ENCODE measurements at places on chromosomes 16 and 17.
A peak's percentile ranks its signal among the peaks of the same experiment; 100 is the strongest.

DNA sequence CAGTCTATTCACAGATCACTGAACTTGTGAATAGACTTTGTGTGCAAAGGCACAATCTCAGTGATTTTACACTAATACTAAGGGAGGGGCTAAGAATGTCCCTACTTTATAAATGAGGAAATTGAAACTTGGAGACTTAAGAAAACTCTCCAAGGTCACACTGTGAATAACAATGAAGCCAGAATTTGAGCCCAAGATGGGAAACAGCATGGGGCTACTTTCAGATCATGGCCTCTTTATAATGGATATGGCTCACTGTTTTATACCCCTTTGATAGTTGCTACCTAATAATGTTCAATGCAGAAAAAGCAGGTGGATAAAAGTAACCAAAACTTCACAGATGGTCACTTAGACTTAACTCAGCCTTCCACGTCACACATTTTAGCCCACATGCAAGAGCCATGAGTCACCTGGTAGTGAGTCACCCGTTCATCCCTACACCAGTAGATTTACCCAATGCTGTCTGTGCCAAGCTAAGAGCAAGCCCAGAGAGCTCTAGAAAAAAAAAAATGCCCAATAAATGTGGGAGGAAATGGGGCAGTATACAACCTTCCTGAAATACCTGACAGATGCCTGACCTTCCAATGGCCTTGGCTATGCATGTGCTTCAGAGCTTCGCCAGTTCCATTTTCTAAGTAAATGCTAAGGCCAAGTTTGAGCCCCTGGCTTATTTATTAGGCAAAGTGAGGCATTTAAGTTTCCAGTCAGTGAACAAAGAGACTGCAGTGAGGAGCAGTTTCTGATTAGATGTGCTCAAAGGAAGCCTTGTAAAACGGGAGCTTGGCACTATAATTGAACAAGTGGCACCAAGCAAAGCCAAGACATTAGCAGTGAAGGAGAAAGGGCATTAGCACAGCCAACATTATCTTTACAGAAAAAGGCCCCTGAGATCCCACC lies 219.7 kb downstream of the TMEM114 start:
- no peak for DNase-seq

DNA sequence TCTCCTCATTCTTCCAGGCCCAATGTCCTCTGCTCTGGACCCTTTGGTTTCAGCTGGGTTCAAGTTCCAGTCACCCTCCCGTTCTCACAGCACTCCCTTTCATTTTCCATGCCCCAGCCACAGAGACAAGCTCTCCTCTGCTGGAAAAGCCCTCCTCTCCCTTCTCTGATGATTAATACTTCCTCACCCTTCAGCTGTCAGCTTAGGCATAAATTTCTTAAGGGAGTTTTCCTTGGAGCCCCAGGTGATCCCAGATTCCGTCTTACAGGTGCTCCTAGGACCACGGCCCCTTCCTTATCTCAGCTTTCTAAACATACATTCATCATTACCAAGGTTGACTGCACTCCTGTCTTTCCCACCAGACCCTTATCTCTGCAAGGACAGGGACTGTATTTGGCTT lies 10.4 kb downstream of the CHAD start:
- DNase-seq, result no peak

- DNase-seq, result no peak
Observed at GRCh38 chr17:30160419-30161172, 44.0 kb downstream of the NSRP1 start.

DNA sequence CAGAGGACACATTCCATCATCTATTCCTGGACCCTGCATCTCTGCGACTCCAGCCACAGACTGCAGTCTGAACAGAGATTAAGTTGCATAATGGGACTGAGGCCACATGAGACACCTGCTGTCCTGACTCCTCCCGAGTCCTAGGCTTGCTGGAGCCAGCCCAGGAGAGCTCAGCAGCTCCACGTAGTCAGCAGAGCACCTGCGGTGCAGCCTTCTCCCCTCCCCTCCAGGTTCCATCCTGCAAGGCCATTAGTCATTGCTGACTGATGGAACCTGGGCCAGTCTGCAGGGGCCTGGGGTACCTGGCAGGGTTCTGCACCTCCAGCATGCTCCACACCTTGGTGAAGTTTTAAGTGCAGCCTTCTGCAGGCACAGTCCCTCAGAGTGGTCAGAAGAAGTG lies 76.7 kb downstream of the PLD6 start:
- no peak for DNase-seq

DNA sequence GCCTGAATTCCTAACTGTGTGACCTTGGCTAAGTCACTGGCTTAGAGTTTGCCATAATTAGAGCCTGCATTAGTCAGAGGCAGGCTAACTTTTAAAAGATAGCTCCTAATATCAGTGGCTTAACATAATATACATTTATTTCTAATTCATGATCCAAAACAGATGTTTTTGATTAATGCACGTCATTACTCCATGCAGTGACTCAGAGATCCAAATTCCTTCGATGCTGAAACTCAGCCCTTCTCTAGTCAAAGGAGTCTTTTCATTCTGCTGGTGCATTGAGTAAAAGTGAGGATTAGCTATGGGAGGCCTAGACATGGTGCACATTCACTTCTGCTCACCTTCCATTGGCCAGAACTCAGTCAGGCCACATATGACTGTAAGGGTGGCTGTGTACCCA lies 49.8 kb downstream of the IRX3 start:
- DNase-seq, result no peak

GRCh38 chr16:85029981-85030401 lies 2.4 kb downstream of the KIAA0513 start:
- no peak for DNase-seq

- no peak for DNase-seq
Observed at GRCh38 chr16:88892065-88892464, 25.6 kb upstream of the PABPN1L start.

- DNase-seq, result no peak
Observed at GRCh38 chr17:13541032-13541480, 60.7 kb downstream of the HS3ST3A1 start.

DNA sequence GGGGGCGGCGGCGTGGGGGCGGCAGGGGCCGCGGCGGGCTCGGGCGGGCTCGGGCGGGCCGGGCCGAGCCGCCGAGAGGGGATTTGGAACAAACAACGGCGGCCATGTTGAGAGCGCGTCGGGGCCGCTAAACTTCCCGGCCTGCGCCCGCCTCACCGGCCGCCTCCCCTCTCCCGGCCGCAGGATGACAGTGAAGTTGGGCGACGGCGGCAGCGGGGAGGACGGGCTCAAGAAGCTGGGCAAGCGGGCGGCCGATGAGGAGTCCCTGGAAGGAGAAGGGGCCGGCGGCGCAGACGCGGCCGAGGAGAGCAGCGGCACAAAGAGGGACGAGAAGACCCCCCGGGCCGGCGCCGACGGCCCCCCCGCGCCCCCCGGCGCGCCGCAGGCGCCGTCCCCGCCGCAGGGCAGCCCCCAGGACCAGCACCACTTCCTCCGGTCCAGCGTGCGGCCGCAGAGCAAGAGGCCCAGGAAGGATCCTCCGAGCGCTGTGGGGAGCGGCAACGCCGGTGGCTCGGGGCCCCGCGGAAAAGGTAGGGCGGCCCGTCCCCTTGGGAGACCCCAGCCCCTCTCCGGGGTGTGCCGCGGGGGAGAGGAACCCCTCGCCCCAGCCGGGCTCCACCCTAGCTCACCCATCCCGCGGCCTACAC lies 2.4 kb downstream of the CRAMP1 start:
- DNase-seq, result no peak

GRCh38 chr17:44990994-44991393 lies 22.9 kb upstream of the C1QL1 start:
- no peak for DNase-seq

- DNase-seq, result no peak
Observed at GRCh38 chr17:57107498-57108101, 22.6 kb downstream of the AKAP1 start.

- DNase-seq, result peak; percentile 16
Observed at GRCh38 chr16:57667526-57668262, 412 bp upstream of the ADGRG3 start.

DNA sequence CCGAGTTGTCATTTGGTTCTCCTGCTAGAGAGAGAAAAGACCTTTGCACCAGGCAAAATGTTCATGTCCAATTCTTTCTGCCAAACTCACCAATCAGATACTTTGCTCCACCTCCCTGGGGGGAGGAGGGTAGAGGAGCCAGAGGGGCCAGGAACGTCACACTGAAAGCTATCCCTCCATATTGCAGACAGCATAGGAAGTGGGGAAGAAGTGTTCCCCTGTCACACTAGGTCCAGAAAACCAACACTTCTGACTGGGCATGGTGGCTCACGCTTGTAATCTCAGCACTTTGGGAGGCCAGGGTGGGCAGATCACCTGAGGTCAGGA lies 9.5 kb downstream of the HSD17B2 start:
- DNase-seq, result no peak

- DNase-seq, result no peak
Observed at GRCh38 chr17:12712415-12712814, 46.7 kb downstream of the MYOCD start.
